ENCODE measurements at places on chromosomes 7 and 10.

GRCh38 chr7:149561072-149561471 is 63.5 kb upstream of the ZNF746 start:
- no peak for DNase-seq

- no peak for DNase-seq
Measured at GRCh38 chr7:12244129-12244528, 33.0 kb downstream of the TMEM106B start.

DNA sequence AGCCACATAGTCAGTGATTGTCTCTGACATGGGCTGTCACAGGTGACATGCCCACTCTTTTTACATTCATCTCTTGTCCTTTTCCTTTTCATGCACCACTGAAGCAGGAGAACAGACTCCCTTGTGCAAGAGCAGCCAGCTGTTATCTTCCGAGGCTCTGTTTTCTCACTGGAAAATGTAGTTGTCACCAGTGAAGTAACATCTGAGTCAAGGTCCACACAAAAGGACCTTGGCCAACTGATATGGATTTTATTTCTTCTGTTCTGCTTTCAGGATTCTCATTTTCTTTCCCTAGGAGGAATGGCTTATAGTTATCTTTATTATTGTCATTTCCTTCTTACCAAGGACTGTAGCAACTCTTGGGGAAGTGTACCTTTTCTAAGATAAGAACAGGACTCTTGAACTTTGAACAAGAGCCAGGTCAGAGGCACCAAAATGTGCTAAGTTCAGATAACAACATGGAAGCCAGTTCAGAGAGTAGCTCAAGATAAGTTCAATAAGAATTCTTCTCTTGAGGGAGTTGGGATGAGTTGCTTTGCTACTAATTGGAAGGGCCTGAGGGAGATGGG is 22.7 kb downstream of the AVPI1 start:
- no peak for DNase-seq

DNA sequence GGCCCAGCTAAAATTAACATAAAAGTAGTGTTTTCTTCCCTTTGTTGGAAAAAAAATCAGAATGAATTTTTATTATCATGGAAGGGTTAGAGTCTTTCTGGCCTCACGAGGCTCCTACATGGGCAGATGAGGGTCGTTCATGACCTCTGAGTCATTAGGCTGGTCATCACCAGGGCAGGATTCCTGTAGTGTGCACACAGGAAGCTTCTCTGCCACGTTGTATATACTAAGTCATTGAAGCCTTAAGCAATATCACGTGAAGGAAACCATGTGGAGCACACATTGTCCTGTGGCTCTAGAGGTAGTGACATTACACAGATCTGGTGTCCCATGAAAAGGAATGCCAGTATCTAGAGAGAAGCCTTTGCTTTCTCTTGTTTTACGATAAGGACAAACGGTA is 84.7 kb upstream of the C1QL3 start:
- DNase-seq, result no peak

DNA sequence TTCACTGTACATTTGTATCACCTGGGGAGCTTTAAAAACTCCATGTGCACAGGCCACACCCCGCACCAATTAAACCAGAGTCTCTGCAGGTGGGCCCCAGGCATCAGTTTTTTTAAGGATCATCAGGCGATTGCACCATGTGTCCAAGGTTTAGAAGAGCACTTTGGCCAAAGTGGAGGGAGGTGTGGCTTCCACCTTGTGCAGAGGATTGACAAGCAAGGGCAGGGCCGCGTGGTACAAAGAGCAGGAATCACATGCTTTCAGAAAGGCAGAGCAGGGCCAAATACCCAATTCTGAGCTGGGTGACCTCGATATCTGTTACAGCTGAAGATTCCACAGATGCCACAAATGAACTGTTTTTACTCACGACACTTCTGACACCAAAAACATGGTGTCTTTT is 52.4 kb downstream of the NOC3L start:
- no peak for DNase-seq

DNA sequence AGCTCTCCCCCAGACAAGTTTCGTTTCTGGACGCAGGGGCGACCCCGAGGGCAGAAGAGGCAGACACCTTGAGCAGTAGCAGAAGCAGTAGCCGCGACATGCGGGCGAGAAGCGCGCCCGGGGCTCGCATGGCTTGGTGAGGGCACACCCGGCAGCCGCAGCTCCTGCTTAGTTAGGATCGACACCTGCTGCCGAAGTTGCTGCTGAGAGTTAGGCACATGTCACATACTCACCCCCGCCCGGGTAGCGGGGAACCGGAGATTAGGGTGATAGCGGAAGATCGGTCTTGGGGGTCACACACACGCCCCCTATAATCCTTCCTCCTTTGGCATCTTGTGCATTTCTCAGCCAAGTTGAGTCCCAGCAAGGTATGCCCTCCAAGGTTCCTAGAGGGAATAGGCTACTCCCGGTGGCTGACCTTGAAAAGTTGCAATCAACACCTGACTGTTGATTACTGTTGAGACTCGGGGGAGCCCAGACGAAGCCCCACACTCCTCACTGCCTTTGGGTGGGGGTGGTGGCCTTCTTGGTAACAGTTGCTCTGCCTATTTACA is 668 bp downstream of the GPR37 start:
- peak; percentile 13 for DNase-seq
